CD4-positive, alpha-beta T cell treated with Interleukin-4 for 4 hours (primary cell): ENCODE measurements at places on chromosomes 5 and 9.
A peak's percentile ranks its signal among the peaks of the same experiment; 100 is the strongest.

- no peak for DNase-seq
Observed at GRCh38 chr5:6859951-6860638, 146.9 kb downstream of the TENT4A start.

DNA sequence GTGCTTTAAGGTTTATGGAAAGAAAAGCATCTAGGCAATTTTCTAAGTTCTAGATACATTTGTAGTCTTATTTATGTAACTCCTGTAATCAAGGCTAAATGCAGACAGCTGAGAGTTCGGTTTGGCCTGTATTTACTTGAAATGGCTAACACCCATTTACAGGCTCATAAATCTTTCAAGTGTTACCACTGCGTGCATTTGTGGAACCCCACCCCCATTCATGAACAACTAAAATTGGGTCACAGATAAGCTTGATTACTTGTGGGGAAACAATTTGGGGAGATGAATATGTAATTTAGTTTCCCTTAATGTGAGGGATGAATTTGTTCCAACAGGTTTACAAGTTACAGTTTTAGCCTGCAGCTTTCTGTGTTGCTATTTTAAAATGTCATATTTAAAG lies 360.6 kb downstream of the ARRDC3 start:
- DNase-seq = no peak

DNA sequence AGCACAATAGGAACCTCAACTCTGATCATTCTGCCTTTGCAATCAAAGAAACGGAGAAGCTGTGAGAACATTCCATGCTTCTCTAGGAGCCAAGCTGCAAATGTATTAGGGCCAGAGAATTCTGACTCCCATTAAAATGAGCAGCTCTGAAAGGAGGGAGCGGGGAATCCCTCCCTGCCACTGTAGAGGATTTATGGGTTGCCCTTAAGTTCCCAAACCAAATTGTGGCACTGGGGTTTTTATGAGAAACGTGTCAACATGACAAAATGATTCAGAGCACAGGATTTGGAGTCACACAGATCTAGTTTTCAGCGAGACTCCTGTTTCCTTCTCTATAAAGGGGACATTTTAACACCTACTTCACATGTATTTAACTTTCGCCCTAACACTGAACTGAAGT lies 1.8 kb downstream of the IL6ST start:
- DNase-seq = peak; percentile 15

- DNase-seq = no peak
Observed at GRCh38 chr5:4720831-4721230, 419.3 kb upstream of the ADAMTS16 start.

- DNase-seq = no peak
Observed at GRCh38 chr5:98510143-98510985, 263.1 kb upstream of the RGMB start.

DNA sequence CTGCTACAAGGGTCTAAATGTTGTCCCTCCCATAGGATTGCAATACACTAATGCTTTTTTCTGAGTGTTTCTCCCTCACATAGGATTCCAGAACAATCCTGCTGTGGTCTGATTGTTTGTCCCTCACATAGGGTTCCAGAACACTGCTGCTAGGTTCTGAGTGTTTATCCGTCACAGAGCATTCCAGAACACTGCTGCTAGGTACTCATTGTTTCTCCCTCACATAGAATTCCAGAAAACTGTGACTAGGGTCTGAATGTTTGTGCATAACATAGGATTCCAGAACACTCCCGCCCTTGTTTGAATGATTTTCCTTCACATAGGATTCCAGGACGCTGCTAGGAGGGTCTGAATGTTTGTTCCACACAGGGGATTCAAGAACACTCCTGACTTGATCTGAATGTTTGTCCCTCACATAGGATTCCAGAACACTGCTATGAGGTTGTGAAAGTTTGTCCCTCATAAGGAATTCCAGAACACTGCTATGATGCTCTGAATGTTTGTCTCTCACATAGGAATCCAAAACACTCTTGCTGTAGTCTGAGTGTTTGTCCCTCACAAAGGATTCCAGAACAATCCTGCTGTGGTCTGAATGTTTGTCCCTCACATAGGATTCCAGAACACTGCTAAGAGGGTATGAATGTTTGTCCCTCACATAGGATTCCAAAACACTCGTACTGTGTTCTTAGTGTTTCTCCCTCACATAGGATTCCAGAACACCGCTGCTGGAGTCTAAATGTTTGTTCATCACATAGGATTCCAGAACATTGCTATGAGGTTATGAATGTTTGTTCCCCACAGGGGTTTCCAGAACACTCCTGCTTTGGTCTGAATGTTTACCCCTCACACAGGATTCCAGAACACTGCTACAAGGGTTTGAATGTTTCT lies 213.5 kb downstream of the FOXD4L6 start:
- DNase-seq = no peak

- no peak for DNase-seq
Observed at GRCh38 chr5:149129181-149129580, 12.1 kb upstream of the ABLIM3 start.

DNA sequence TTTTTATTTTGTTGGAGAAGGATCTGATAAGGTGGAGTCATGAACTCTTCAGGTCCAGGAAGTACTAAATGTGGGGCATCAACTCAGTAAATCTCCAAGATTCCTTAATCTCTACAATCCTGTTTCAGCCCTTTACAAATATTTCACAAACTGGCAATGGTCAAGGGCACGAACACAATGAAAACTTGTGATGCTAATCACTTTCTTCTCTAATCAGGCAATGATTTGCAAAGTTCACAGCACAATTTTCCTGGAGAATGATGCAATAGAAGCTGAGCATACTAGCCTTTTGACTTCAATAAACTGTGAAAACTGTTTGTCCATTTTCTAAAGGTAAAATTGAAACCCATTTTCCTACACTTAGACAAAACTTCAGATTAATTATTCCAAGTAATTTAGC lies 16.9 kb downstream of the GDF9 start:
- no peak for DNase-seq

DNA sequence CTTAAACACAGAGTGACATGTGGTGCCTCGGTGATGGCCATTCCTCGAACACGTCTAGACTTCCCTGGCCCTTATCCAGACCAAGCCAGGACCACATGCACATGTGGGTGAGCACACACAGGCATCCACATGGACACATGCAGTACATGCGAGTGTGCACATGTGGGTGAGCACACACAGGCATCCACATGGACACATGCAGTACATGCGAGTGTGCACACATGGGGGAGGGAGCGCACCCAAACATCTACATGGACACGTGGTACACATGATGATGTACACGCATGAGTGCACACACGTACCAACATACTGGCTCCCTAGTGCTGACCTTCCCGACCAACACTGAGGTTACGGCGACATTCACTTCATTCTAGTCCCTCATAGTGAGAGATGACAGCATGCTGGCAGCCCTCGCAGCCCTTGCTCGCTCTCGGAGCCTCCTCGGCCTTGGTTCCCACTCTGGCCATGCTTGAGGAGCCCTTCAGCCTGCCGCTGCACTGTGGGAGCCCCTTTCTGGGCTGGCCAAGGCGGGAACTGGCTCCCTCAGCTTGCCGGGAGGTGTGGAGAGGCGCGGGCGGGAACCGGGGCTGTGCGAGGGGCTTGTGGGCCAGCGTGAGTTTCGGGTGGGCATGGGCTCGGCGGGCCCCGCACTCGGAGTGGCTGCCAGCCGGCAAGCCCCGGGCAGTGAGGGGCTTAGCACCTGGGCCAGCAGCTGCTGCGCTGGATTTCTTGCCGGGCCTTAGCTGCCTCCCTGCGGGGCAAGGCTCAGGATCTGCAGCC lies 186.8 kb downstream of the HSPA4 start:
- no peak for DNase-seq
